ENCODE measurements at places on chromosomes 1 and 21.
A peak's percentile ranks its signal among the peaks of the same experiment; 100 is the strongest.

GRCh38 chr1:81664341-81664740, 136.4 kb upstream of the ADGRL2 start:
- no peak for DNase-seq

DNA sequence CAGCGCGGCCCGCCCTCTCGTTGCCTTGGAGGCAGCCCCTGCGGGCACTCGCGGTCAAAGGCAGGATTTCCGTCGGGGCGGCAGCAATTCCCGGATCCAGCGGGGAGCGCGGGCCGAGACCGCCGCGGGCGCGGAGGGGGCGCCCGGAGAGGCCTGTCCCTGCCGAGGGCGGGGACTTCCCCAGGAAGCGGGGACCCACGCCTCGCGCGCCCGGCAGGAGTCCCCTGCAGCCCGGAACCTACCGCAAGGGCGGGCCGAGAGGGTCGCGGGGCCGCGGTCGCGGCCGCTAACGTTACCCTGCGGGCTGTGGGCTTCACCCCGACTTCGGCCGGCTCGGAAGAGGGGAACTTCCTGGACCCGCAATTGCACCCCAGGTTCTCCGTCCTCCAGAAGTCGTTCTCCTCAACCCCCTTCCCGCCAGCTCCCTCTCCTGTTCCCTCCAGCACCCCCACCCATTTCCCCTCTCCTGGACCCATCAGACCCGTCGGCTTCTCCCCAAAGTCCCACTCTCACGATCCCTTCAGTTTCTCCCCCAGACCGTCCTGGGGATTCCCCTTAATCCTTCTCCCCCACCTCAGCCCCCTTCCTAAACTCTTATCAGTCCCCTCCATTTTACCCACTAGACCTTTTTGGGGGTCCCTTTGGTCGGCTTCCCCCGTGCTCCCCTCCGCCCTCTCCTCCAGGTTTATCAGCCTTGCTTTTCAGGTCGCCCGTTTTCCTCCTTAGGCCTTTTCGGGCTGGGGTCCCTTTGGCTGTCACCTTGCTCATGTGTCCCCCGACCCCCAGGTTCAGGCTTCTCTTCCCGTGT, 604 bp downstream of the FGR start:
- DNase-seq: no peak

DNA sequence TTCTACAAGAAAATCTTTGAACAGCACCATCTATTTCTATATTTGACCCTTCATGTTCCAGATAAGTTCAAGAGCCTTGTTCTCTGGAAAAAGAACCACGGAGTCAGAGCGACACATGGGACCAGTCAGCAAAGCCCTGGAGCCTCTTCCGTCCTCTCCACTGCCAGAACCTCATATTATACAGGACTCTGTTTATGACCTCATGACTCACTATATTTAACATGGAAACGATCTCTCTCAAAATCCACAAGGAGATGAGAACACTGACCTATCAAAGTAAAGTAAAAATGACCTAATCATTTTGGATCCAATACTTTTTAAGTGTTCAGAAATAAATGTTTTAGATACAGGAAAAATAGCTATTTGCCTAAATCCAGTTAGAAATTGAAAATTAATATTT, 124.6 kb upstream of the KRTAP19-8 start:
- no peak for DNase-seq

DNA sequence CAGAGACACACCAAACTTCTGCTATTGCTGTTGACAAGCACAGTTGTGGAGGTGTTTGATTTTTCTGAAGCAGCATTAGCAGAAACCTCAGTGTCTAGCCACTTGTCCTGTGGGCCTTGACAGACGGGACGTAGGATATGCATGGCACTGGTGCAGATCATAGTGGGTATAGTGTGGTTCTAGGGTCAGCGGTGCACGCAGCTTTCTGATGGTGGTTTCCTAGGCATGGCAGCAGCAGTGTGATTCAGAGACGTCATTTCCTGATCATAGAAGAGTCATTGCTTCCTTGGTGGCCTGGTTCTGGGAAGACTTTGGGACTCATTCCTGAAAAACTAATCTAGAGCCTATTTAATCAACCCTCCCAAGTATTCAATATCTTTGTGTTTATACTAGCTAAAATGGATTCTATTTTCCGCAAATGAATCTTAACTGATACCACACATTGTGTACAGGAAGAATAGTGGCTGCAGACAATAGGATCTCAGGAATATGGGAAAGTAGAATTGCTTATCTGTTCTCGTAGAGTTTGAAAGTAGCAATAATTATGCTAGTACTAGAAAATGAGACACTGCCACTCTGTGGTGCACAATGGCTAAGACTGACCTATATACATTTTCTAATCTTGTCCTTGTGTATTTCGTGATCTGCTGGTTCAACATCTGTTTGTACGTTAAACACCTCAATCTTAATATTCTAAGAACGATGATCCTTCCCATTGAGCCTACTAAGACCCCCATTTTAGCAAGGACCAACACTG, 2.8 kb upstream of the USP1 start:
- no peak for DNase-seq

DNA sequence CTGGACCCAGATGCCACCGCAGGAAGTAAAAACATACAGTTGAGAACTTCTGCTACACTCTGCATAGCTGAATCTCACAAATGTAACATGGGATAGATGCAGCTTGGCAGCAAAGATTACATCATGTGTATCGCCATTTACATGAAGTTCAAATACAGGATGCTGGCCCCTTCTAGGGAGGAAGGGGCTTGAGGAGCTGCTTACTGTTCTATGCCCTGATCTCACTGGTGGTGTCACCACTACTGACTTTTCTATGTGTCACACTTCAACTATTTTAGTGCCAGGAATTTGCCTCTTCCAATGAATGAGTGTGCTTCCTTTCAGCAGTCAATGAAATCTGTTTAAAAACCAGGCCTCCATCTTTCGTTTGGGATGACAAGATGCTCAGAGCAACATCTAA, 31.1 kb downstream of the MRAP start:
- DNase-seq: no peak

- no peak for DNase-seq
Observed at GRCh38 chr1:66505671-66506392, 28.1 kb upstream of the SGIP1 start.

GRCh38 chr1:232459826-232460225, 170.1 kb downstream of the SIPA1L2 start:
- DNase-seq: no peak

- DNase-seq: no peak
Observed at GRCh38 chr1:41673806-41674205, 189.3 kb upstream of the EDN2 start.

- no peak for DNase-seq
Observed at GRCh38 chr1:22870201-22870871, 102.3 kb downstream of the LACTBL1 start.

DNA sequence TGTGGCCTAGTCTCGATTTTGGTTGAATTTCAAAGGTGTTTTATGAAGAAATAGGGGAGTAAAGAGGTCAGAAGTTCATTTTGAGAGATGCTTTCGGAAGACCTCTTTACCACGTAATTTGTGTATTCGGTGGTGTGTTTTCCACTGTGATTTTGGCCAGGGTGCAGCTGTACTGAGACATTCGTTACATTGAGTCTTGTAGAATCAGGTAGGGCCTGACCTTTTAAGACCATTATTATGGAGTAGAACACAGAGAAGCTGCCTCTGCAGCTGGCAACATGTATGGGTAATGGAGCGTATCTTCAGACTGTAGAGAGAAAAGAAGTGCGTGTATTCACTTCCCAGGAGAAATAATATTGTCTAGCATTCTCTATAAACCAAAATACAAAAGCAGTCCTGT, 326.5 kb downstream of the PDE4B start:
- DNase-seq: no peak

DNA sequence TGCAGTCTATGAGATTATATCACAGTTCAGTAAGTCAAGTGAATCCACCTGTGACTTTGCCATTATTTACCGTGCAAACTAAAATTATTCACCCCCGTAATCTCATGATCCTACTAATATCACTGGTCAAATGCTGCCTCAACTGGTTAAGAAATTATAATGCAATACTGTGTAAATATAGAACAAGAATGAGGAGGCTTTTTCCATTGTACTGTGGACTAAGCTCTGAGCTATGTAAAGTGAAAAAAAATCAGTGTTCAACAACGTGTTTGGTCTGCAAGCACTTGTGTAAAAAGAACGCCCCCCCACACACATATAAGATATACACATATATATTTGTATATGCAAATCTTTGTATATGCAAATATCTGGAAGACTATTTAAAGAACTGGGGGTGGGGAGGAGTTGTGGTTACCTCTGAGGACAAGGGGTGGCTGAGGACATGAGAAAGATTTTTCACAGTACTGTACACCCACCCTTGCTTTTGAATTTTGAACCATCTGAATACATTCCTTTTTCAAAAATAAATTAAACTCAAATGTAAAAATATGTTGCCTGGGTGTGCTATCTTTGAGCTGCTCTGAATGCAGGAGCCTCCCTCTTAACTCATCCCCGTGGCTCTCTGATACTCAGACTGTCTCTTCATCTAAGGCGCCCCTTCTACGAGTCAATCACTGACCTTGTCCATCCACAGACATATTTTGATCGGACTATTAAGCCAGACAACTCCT, 57.0 kb downstream of the PTP4A2 start:
- peak; percentile 43 for DNase-seq

DNA sequence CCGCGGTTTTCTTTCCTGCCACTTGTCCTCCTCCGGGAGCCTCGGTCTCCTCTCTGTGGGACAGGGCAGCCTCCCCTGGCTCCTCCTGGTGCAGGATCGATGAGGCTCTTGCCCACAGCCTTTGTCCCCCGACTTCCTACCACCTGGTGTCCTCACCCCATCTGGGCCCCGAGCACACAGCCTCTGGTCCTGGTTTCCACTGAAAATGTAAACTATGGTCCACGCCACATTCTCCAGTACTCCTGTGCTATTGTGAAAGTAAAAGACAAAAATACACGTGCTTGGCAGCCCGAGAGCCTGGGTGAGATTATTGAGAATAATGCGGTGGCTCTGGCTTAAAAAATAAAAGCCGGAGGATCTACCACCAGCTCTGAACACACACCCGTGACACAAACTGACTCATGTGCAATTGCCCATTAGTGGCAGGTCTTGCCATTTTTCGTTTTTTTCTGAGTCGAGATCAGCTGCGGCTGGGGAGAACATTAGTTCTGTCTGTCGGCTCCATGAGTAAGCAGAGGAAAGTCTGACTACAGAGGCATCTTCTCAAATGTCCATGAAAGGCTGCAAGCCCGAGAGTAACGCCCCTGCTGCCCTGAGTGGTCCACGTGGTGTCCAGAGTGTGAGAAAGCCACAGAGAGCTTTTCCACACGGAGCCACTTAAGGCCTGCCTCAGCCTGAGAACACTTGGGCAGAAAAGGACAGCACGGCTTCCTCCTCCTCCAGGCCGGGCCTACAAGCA, 5.7 kb upstream of the COL6A2 start:
- no peak for DNase-seq

DNA sequence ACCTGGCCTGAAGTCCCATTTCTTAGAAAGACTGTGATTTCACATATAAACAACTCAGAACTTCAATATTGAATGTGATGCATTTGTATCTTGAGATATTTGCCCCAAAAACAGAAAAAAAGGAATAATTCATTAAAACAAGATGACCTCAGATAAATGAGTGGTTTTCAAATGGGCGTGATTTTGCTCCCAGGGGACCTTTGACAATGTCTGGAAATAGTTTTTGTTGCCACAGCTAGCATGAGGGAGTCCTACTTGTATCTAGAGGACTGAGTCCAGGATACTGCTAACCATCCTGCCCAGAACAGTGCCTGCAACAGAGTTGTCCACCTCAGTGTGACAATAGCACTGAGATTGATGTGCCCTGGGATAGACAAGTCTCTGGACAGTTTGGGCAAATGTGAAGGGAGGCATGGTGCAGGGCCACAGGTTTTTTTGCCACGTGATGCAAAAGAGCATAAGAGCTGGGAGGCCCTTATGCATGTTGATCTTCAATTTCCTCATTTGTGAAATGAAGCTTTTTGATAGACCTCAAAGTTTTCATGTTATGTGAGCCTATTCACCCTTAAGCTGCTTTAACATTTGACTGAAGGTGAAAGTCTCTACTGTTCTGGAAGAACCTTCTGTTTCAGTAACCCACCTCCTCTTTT, 46.2 kb downstream of the MAP3K7CL start:
- DNase-seq: no peak

GRCh38 chr1:26337625-26338024, 16.3 kb downstream of the CRYBG2 start:
- DNase-seq: peak; percentile 30

DNA sequence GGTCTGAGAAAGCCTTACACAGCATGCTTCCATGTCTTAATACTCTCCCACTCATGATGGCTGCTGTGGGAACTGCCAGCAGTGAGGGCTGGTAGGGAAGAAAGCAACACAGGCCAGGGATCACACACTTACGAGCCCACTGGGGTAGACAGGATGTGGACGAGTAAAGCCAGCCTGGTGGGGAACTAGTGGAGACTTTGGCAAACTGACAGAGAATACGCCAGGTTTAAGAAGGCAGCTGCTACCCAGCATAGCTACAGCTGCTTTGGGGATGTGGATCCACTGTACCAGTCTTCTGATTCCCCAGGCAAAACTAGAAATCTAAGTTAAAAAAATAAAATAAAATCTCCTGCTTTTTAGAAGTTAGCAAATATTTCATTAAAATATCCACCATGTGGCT, 664.0 kb downstream of the SMYD3 start:
- DNase-seq: no peak

DNA sequence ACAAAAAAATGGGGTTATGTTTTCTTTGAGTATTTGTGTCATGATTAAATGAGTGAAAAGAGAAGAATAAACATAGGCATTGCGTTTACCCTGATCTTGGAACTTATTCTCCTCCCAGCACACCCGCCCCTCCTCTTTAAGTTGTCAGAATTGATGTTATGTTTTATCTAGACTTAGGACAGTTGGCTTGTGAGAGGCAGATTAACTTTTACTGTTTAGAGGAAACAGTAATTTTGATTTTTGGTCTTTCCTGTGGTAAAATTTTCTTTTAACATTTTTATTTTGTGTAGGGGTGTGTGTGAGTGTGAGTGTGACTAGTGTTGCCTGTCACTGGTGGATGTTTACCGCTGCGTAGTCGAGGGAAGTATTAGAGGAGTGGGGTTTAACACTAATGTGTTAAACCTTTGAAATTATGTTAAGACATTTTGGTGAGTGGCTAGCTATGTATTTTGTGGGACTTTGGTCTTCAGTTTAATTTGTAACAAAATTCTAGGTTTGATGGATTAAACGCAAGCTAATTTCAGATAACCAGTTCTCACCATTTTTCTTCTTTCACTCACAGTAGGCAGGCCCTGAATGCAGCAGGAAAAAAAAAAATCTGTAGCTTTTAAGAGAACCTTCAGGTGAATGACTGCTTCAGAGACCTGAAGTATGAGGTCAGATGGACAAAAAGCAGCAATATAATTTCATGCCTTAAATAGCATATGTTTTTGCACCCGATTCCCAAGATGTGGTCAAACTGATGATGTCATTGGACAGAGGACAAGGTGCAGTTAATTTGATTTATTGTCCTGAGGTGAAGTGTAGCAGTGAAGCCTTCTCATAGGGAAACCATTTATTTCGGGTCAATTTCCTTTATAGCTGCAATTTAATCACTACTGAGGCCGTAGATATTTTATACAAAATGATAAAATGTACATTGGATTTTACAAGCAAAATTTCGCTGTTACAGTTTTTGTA, 2.7 kb downstream of the POU2F1 start:
- DNase-seq: no peak

DNA sequence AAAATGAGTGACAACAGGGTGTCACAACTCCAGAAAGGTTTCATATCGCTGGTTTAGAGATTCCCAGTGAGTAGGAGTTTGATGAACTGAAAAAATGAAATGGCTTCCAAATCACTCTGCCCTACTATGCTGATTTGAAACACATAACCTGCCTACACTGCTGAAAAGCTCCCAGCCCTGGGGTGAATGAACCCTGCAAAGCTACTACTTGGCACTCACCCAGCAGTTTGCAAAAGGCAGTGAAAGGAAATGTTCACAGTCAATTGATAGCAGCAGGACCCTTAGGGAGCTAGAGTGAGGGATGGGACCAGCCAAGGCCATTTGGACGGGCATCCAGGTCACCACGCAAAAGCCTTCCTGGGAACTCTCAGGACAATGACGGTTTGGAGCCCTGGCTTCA, 44.4 kb upstream of the SRP9 start:
- DNase-seq: no peak
